Right lung (tissue), 10 donors: ENCODE measurements at places on chromosomes 6 and 20. TPM values are rescaled to one million over a fixed set of nuclear protein-coding genes. Genes with fewer than 3 reads are reported as not detected.

GRCh38 chr6:1496836-1497760 lies 107.7 kb downstream of the FOXF2 start:
- DNase-seq: no peak

- peak; percentile 91 for DNase-seq
These were observed 108.2 kb downstream of the HFE start for GRCh38 chr6:26195376-26195923.

DNA sequence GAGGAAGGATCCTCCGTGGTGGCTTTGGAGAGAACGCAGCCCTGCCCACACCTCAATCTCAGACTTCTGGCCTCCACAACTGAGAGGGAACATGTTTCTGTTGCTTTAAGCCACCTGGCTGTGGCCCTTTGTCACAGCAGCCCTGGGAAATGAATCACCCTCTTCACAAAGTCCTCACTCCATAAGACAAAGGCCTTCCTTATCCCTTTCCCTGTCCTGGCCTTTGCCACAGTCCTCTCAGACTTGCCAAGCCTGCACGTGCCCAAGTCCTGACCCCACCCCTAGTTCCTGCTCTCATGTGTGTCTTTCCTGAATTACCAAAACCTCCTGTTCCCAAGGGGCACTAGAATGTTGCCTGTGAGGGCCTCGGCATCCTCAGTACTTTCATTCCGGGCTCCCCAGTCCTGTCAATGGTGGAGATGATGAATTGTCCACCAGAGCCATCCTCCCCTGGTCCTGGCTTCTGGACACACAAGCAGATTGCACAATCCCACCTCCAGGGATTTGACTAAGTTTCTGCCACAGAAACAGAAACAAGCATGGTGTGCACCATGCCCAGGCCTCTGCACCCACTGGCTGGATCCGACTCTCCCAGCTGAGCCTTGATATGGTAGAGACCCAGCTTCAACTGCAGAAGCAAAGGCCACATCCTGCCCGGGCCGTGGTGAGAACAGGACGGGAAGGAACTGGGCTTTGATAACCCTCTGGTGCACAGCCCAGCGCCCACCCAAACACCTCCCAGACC lies 232.6 kb upstream of the PDE10A start:
- DNase-seq: no peak

Gene EMILIN3
- polyA plus RNA-seq: 1.8 TPM

Gene CALHM6
- 6.1 TPM for polyA plus RNA-seq

- no peak for DNase-seq
These were observed 73.7 kb downstream of the PHF20 start for GRCh38 chr20:35845561-35845960.

DNA sequence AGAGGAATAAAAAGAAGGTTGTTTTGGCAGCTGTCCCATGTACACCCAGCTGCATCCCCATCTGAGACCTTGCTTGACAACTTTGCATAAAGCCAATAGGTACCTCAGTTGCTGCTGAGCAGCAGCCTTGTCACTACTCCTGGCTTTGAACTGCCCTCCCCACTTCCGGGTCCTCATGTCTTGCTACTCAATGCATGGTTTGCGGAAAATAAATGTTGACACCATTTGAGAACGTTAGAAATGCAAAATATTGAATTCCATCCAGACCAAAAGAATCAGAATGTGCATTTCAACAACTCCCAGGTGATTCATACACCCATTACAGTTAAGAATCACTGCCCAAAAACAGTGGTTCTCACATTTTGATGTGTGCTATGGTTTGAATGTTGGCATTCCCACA lies 32.9 kb downstream of the GPX5 start:
- no peak for DNase-seq

Gene TNF
- 0.21 TPM for polyA plus RNA-seq

GRCh38 chr20:34377072-34377847 lies 14.2 kb downstream of the ITCH start:
- no peak for DNase-seq

DNA sequence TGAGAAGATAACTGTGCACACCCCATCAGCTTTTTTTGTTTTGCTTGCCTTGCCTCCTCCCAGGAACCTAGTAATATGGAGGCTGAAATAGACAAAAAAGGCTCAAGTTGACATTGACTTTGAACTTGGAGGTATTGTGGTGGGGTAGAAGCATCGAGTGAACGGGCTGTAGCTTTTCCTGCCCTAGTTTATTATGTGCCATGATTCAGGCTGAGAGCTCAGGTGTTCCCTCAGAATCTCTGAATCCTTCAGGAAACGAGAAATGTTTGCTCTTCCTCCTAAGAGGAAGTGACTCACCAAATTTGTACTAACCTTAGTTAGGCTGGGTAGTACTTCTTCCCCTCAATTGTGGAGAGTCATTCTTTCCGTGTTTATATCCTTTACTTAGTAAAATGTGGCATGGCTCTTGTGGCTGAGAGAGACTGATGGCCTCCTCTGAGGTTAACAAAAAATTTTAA lies 98.8 kb downstream of the SASH1 start:
- no peak for DNase-seq

DNA sequence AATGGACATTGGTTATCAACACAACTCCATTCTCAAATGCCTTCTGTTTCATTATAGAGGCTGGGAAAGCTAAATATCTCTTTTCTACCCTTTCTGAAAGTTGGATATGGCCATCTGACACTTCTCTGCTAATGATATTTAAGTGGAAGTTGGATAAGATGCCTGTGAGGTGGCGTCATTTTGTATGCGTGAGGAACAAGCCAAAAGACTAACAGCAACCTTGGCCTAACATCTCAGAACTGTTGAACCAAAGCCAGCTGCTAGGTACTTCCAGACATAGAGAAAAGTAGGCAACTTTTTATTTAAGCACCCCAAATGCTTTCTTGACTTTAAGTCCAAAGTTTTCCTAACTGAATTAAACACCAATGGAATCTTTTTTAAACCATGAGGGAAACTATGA lies 708.4 kb downstream of the CD109 start:
- no peak for DNase-seq
